ENCODE measurements at places on chromosomes 1 and 21.
A peak's percentile ranks its signal among the peaks of the same experiment; 100 is the strongest.

DNA sequence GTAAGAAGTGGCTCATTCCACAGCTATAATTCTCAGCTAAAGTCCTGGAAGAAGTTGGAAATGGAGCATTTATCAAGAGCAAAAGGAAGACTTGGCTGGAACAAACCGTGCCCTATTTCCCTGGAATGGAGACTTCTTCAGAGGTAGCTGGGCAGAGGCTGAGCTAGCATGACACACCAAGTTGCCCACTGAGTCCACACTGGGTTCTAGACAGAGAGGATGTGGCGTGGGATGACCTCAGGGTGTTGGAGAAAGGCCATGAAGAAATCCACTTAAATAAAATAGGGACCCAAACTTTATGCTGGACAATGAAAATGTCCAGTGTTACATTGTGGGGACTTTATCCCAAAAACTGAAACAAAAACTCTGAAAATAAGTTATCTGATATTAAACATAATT, 116.2 kb downstream of the KCNJ6 start:
- DNase-seq: no peak

- DNase-seq: no peak
Measured at GRCh38 chr1:15329104-15329820, 80.4 kb upstream of the EFHD2 start.

- no peak for DNase-seq
Measured at GRCh38 chr1:4408380-4408779, 246.0 kb upstream of the AJAP1 start.

- DNase-seq: no peak
Measured at GRCh38 chr1:90821788-90822359, 104.8 kb upstream of the BARHL2 start.

DNA sequence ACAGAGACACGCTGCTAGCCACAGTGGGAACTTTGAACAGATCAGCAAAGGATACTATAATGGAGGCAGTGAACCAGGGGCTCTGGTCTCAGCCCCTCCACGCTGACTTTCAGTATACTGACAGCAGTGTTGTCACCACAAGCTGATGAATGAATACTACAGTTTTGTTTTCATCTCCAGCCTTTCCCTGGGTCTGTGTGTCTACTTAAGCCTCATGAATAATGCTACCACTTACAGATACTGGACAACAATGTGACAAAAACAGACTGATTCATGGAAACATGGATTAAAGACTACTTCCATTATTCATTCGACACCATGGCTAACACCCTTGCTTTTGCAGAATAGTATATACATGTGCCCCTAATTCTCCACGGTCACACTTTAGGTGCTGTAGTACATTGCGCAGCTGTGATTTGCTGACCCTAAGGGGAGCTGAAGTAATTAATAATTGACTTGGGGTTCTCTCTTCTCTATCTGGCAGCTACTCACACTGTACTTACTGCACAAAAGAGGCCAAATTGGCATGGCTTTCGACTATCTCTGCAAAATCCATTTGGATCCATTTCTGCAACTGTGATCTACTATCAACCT, 203.2 kb upstream of the LYPLAL1 start:
- no peak for DNase-seq

- DNase-seq: no peak
Measured at GRCh38 chr1:21781815-21782348, 1.1 kb downstream of the USP48 start.

- no peak for DNase-seq
Measured at GRCh38 chr21:30769724-30770431, 14.7 kb upstream of the KRTAP21-1 start.

- DNase-seq: no peak
Measured at GRCh38 chr1:221633841-221634409, 108.0 kb downstream of the DUSP10 start.

- no peak for DNase-seq
Measured at GRCh38 chr1:68725001-68725752, 228.3 kb upstream of the DEPDC1 start.

- no peak for DNase-seq
Measured at GRCh38 chr1:74771913-74772515, 39.1 kb downstream of the TYW3 start.

GRCh38 chr1:212161231-212161781, 123.9 kb upstream of the PPP2R5A start:
- peak; percentile 37 for DNase-seq

DNA sequence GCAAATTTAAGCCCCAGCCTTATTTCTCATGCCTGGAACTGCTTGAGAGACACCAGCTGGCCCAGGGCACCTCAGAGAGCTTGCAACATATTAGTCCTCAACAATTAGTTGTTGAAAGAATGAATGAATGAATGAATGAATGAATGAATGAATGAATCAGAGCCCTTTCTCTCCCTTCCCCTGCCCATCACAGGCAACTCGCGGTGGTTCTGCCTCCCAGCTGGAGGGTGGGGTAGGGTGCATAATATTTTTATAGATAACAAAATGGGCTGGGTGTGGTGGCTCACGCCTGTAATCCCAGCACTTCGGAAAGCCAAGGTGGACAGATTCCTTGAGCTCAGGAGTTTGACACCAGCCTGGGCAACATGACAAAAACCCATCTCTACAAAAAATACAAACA, 110.1 kb downstream of the CCDC185 start:
- no peak for DNase-seq

- peak; percentile 72 for DNase-seq
Measured at GRCh38 chr21:42220138-42220701, 1.3 kb downstream of the ABCG1 start.

GRCh38 chr21:27586326-27586725, 619.4 kb upstream of the ADAMTS5 start:
- DNase-seq: no peak

GRCh38 chr1:96234299-96234698, 487.3 kb upstream of the PTBP2 start:
- no peak for DNase-seq

GRCh38 chr1:214369364-214369763, 88.4 kb downstream of the SMYD2 start:
- no peak for DNase-seq

DNA sequence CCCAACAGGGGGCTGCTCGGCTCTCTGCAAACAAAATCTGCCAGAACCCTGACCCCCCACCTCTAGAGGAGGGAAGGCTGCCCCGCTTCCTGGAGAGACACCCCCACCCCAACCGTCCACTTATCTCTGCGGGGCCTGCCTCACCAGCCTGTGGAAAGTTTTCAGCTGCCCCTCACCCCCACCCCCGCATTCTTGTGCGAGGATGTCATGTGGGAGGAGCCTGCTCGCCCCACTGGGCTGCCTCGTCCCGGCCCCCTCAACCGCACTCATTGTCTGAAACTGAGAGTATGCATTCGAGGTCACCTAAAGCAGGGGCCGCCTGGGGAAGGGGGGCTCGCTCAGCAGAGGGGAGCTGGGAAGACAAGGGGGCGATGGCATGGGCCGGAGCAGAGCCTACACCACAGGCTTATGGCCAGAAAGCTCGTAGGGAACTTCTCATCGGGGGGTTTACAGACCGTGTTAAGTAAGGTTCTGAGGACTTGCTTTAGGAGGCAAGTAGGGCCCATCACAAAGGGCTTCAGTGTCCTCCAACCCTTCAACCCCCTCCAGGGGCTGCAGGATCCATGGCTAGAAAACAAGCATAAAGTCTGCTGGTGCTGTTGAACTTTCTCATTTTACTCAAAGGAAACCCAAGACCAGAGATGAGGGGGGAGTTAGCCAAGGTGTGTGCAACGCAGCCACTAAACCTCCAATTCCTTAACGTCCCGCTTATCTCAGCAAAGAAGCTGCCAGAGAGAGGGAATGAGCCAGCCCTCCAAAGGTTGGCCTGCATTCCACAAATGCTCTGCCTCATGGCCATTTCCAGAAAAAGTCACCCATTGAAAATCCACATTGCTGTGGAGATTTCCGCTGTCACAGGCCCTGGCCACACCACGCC, 9.4 kb downstream of the EPHA2 start:
- no peak for DNase-seq

DNA sequence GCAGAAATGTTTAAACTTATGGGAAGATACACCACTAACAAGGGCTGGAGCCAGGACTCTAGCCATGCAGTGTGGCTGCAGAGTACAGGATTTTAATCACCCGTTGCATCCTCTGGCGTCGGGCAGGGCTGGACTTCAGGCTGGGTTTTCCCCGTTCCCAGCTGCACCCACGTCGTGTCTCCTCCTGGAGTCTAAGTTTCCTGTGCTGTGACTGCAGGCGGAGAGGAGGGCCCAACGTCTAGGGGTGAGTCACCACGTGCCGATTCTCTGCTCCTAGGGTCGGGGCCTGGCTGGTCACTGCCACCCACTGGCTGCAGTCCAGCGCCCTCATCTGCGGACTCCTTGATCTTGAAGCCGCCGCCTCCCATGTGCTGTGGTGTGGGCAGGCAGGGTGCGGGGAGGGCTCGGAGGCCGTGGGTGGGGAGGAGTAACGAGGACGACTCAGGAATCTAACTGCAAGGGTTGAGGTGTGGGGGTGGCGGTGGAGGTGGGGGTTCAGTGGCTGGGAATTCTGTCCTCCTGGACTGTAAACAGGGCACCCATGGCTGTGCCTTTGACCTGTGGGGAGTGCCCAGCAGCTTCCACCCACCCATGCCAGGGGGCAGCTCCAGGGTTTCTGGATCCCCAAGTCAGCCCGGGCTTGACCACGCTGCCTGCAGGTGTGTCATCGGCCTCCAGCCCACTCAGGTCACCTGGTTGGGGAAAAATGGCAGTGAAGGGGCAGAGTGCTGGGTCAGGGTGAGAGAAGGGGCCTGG, 77.8 kb downstream of the ALPL start:
- DNase-seq: no peak

GRCh38 chr1:220291580-220291979, 19.3 kb upstream of the RAB3GAP2 start:
- DNase-seq: no peak

- DNase-seq: no peak
Measured at GRCh38 chr1:237146241-237146640, 104.3 kb downstream of the RYR2 start.

DNA sequence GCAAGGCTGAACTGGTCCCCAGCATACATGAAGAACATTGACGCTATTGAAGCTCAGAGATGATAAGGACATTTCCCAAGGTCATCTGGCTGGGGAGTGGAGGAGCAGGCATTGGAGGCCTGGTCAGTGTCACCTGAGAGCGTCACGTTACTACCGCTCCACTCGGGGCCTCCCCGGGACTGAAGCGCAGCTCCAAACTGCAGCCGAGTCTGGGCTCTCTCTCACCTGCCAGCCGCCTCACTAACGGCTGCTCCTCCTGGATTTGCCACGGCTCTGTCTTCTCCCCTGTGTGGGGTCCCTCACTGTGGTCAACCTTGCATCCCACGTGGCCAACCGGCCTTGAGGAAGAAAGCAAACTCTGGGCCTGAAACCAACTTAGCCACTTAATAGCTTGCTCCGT, 111.3 kb downstream of the ADSS2 start:
- no peak for DNase-seq

DNA sequence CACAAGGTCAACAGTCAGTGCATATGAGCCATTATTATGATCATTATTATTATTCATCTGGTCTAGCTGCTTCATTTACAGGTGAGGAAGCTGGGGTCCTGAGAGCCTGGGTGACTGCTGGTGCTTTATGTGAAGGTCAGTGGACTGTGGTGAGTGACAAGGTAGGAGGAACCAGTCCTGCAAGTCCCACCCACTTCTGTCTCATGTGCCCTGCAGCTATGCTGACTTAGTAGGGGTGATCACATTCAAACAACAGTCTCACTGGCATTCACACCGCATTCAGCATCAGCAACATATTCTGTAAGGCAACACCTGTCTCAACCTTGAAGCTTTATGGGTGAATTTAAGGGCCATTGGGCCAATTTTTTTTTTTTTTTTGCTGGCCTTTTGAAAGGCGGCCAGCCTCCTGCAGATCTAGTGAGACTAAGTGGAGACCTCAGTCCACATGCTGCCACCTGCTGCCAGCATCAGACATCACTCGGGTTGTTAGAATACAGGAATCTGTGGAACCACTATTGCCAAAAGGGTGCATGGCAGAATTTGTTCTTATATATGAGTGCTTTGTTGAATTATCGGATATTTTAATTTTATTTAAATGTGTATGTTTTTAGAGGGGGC, 59.9 kb upstream of the CACNA1E start:
- DNase-seq: peak; percentile 50

- no peak for DNase-seq
Measured at GRCh38 chr1:154206196-154206595, at the start of gene CFAP141. TSS of gene CFAP141 (minus strand) at chr1:154206333. CDS start at chr1:154206307, 26 bp downstream.

DNA sequence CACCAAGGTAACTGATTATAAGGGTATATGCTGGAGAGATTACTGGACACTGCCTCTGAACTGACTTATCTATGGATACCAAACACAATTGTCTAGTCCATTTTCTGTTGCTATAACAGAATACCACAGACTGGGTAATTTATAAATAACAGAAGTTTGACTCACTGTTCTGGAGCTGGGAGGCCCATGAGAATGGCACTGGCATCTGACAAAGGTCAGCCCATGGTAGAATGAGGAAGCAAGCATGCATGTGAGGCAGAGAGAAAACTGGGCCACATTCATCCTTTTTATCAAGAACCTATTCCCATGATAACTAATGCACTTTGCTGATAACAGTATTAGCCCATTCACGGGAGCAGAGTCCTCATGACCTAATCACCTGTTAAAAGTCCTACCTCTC, 37.4 kb downstream of the FCER1A start:
- DNase-seq: no peak

DNA sequence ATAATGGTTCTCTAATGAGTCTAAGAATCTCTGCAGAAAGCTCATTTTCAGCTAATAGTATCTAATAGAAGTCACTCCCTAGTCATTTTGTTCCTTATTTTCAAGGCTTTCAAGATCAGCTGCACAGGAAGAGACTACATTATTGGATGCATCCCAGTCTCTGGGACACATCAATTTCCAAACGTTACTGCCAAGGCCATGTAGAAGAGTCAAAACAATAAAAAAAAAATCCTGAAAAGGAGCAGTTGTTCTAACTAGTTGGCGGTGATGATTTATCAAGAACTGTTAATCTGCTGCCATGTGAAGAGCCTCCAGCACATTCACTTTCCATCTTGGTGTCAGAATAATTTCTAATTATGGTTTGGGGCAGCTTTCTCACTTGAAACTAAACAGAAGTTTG, 5.7 kb downstream of the DDAH1 start:
- no peak for DNase-seq

- DNase-seq: no peak
Measured at GRCh38 chr1:193355178-193355577, 168.8 kb upstream of the B3GALT2 start.

Measured in activated T-cell treated with anti-CD3 and anti-CD28 coated beads, Interleukin-2, amount 50 U/mL, for 48 hours (primary cell).